ENCODE measurements at places on chromosomes 6 and 20.

DNA sequence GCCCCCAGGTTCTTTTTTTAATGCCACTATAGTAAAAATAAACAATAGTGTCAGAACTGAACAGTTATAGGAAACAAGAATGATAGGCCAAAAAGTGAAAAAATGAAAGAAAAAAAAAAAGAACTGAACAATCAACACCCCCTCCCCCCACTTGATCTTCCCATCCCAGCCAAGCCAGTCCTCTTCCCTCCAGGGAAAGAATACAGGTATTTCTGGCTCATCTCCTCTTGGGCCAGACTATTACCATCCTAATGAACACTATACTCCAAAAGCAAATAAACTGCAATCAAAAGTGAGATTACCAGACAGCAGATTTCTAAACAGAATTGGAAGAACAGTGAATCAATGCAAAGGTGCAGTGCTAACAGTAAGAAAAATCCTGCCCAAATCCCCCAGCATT lies 21.3 kb upstream of the C20orf203 start:
- no peak for DNase-seq

DNA sequence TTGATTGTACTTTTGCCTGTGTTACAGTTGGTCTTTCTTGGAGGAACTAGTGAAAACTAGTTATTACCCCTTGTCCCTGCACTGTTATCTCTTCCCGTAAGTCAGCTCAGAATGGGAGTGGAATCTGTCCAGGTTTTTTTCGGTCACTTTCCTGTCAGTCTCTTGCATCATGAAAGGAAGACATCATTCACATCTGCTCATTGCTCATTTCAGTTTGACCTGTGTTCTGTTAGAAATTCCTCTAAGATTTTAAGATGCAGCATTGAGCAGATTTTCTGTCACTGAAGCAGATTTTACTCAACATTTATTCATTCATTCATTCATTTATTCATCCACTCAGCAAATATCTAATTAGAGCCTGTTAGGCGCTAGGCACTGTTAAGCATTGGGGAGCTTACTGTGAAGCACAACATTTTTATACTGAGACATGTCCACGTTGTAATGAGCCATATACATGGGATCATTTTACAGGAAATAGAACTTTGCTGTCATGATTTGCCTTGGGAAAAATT lies 33.1 kb upstream of the HINT3 start:
- DNase-seq, result no peak

DNA sequence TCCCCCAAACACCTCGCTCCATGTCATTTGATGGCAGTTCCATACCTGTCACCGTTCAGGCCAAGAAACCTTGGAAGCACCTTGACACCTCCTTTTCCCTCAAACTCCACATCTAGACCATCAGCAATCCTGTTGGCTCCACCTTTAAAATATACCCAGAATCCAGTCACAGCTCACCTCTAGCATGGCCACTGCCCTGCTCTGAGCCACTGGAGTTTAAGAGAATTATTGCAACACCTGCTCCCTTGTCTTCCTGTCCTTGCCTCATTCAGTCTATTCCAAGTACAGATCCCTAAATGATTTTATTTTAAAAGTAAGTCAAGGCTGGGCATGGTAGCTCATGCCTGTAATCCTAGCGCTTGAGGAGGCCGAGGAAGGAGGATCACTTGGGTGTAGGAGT lies 11.6 kb upstream of the TRIB3 start:
- DNase-seq, result no peak

GRCh38 chr6:23380465-23380864 lies 745.5 kb upstream of the NRSN1 start:
- DNase-seq, result no peak

- no peak for DNase-seq
These were observed 179.8 kb downstream of the ERMARD start for GRCh38 chr6:169931261-169931660.

GRCh38 chr20:52534616-52535015 lies 343.0 kb upstream of the ZFP64 start:
- DNase-seq, result no peak
